HuH-7.5 (cell line): ENCODE measurements at places on chromosomes 16 and 17.

DNA sequence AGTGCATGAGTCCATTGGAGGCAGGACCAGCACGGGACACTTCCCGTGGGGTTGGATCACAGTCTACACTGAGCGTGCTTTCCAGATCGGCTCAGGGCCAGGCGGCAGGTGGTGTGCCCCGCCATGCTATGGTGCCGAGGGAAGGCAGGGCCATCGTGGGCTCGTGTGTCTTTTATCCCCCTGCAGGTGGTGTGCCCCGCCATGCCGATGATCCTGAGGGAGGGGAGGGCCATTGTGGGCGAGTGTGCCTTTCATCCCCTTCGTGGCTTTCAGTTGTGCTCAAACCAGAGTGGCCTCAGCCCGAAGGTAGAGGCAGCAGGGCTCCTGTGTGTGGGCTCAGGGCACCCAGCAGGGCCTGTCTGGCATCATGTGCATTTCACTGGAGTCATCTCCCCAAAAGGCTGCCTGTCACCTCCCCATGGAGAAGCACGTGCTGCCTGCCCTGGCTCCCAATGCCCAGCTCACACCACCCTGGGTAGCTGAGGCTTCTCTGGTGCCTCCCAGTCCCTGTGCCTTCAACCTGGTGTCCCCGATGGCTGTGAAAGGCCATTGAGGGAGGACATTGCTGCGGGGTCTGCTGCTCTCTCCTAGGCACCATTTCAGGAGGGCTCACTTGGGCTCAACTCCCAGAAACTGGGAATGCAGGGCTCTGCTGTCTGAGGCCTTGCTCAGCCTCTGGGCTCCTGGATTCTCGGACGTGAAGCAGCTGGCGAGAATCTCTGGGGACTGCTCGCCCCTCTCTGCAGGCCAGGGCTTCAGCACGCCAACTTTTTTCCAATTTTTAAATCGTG lies 207.6 kb downstream of the NPIPB11 start:
- no peak for DNase-seq

GRCh38 chr17:48992444-48992843 lies 4.7 kb upstream of the IGF2BP1 start:
- no peak for DNase-seq

DNA sequence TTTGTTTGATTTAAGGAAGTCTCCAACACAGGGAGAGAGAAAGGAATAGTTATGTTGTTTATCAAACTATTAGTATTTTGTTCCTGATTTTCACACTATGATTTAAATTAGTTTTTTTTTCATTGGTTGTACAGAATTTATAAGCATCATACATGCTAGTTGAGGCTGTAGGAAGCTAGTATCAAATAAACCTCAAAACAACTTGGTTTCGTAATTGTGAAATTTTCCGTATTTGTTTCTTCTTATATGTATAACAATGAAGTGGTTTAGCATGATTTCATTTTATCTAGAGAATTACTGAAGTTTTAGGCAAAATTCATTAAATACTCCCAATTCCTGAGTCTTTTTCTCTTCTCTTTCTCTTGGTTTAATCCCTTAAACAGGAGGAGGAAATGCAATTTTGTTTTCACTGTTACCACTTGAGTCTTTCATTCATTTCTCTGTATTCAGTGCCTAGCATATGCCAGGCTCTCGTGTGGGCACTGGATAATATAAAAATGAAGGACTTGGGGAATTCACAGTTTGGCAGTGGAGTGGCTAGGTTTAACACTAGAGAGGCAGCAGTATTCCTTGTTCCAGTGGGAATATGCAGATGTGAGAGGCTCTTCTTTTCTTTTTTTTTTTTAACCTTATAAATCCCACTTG lies 1.8 kb downstream of the CYLD start:
- DNase-seq: no peak

- peak; percentile 77 for DNase-seq
Measured at GRCh38 chr16:57694725-57695679, at the start of gene DRC7. TSS of gene DRC7 (plus strand) at chr16:57694806. CDS start at chr16:57697950, 3,144 bp downstream.

GRCh38 chr16:3963203-3963602 lies 82.7 kb upstream of the CREBBP start:
- DNase-seq: no peak

- DNase-seq: no peak
Measured at GRCh38 chr16:59697236-59697635, 963.1 kb upstream of the GOT2 start.

- no peak for DNase-seq
Measured at GRCh38 chr16:322476-323143, 29.9 kb downstream of the AXIN1 start.

- peak; percentile 68 for DNase-seq
Measured at GRCh38 chr16:85652431-85653221, 36.1 kb downstream of the GINS2 start.

DNA sequence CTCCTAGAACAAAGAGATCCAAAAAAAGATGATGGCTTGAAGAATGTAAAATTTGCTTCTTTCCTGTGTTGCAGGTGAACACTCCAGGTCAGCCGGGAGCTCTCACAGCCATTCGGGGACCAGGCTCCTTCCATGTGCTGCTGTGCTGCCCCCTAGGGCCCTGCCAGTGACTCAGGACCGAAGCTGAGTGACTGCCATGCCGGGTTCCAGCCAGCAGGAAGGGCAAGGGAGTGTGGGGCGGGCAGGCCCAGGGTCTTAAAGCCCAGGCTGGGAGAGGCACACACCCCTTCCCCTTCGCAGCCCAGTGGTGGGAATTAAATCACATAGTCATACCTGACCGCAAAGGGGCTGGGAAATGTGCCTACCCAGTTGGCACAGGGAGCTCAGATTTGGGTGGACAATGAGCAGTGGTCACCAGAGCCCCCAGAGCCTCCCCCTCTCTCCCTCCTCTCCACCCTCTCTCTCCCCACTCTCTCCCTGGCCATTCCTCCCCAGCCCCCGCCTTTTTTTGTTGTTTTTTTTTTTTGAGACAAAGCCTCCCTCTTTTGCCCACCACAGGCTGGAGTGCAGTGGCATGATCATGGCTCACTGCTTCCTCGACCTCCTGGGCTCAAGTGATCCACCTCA lies 11.5 kb downstream of the EPOP start:
- DNase-seq: peak; percentile 81

- no peak for DNase-seq
Measured at GRCh38 chr16:3171855-3172593, 16.0 kb upstream of the OR1F1 start.

GRCh38 chr17:48427598-48427997 lies 2.4 kb downstream of the SKAP1 start:
- no peak for DNase-seq

DNA sequence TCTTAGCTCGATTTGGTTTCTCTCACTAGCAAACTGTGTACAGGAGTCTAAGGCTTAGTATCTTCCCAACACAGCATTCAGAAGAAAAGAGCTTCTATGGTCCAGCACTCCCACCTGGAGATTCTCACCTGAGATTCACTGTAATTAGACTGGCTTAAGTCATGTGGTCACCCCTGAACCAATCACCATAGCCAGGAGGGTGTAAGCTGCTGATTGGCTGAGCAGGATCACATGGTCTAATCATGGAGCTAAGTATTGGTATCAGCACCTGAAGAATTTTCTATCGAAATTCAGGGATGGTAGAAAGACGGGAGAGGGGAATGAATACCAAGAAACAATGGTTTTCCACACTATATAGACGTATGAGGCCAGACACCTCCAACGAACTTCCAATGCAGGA lies 359.8 kb upstream of the ERCC4 start:
- no peak for DNase-seq

GRCh38 chr16:53892155-53892554 lies 188.2 kb downstream of the FTO start:
- DNase-seq: no peak

GRCh38 chr17:13160296-13160695 lies 142.5 kb upstream of the ELAC2 start:
- no peak for DNase-seq

DNA sequence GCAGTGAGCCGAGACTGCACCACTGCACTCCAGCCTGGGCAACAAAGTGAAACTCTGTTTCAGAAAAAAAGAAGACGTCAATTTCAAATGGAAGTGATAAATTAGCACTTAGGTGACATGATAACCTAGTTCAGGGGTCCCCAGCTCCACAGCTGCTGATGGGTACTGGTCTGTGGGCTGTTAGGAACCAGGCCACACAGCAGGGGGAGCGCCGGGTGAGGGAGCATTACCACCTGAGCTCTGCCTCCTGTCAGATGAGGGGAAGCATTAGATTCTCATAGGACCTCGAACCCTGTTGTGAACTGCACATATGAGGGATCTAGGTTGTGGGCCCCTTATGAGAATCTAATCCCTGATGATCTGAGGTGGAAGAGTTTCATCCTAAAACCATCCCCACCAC lies 253.0 kb downstream of the FOXL1 start:
- DNase-seq: no peak

DNA sequence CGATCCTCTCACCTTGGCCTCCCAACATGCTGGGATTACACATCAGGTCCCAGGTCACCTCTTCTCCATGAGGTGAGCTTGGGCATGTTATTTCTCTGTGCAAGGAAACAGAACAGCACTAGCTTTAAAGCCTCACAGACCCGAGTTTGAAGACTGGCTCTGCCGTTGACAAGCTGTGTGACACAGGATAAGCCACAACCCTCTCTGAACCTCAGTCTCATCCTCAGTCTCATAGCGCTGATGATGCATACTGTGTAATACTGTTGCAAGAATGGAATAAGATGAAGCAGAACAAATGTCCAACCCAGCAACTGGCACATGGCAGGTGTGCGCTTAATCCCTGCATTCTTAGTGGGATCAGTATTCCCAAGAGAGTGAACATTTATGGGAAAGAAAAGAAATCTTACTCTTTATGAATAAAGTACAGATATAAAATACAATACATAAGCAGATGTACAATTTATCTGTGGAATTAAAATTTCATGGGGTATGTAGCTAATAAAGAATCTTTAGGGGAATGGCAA lies 43.5 kb downstream of the ABAT start:
- no peak for DNase-seq

- no peak for DNase-seq
Measured at GRCh38 chr17:9209347-9209746, 188.0 kb downstream of the NTN1 start.

DNA sequence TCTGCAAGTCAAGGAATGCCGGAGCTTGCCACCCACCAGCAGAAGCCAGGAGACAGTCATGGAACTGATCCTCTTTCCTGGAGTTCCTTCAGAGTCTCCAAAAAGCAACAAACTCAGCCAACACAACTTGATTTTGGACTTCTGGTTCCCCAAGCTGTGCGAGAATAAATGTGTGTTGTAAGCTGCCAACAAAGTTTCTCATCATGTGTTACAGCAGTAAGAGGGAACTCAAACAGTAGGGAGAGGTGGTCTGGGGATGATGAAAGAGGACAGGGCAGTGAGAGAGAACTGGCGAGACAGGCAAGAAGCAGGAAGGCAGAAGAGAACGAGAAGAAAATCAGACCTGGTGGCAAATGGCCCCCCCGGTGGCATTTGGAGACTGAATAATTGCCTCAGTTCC lies 204.9 kb downstream of the MAF start:
- DNase-seq: no peak

DNA sequence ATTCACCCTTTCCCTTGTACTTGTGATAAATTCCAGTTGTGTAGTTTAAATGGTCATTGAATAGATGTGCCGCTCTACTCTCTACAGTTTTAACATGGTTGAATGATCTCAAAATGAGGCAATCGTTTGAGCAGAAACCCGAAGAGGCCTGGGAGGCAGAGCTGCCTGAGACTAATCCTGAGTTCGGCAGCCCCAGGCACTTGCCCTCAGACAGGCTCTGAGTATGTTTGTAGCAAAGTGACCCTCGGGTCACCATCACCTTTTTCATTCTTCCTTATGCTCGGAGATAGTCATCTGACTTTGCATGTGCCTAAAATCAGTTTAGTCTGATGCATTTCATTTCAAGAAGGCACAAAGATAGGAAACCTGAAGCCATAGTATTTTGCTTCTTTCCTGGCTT lies 184.0 kb upstream of the RBFOX1 start:
- DNase-seq: no peak

DNA sequence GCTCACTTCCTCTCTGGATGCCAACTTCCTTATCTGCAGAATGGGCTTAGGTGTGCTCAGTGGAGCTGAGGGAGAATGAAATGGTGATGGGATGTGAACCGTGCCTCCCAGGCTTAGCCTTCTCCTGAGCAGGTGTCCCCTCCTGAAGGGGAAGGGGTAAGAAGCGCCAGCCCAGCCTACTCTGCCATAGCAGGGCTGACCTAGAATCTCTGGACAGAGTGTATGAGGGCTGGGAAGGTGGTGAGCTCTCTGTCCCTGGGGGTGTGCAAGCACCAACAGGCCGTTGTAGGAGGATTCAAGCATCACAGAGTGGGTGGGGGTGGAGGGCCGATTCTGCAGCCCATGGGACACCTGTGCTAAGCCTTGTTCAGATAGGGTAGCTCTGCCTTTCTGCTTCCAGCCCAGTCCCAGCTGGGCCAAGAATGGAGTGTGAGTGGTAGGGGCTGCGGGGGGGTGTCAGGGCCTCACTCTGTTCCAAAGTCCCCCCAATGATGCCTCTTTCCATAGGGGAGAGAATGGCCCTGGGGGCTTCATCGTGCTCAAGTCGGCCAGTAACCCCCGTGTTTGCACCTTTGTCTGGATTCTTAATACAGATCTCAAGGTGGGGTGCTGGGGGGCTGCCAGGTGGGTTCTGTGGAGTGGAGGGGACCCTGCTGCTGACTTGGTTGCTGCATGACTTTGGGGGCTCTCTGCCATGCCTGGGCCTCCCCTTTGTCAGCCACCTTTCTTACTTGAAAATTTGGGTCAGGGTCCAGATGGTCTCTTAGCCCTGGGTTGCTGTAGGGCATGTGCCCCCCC lies 3.2 kb upstream of the TCAP start:
- DNase-seq: no peak

DNA sequence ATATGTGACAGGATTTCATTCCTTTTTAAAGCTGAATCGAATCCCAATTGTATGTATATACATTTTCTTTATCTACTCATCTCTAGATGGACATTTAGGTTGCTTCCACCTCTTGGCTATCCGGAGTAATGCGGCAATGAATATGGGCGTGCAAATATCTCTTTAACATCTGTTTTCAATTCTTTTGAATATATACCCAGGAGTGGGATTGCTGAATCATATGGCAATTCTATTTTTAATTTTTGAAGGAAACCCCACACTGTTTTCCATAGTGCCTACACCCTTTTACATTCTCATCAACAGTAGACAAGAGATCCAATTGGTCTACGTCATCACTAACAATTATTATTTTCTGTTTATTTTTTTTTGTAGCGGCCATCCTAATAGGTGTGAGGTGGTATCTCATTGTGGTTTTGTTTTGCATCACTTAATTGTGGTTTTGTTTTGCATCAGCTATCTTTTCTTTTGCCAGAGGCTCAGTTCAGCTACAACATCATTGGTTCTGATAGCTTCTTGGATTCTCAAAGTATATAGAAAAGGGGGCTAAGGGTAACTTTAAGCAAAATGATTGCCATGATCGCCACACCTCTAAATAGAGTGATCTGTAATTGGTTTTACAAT lies 25.6 kb upstream of the MAP2K6 start:
- DNase-seq: no peak

DNA sequence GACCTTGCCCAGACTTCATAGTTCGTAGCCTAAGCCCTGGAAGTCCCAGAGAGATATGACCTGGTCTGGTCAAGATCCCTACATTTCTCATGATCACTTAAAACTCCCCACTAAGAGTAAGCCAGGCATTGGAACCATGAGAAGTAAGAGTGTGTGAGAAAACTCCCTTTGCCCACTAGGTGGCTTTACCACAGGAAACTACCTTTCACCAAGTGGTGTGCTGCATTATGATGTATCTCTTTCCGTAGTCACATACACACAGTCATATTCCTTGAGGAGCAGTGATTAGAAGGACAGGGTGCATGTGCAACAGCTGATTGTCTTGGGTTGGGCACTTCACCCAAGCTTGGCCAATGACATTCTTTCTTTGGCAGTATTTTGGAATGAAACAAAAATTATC lies 639.3 kb downstream of the KCNJ2 start:
- peak; percentile 1 for DNase-seq
